Stomach (tissue), 19 donors: ENCODE measurements at places on chromosomes 1 and 21. TPM values are rescaled to one million over a fixed set of nuclear protein-coding genes. Genes with fewer than 3 reads are reported as not detected.

GRCh38 chr1:183223467-183223866, 37.4 kb downstream of the LAMC2 start:
- no peak for DNase-seq

DNA sequence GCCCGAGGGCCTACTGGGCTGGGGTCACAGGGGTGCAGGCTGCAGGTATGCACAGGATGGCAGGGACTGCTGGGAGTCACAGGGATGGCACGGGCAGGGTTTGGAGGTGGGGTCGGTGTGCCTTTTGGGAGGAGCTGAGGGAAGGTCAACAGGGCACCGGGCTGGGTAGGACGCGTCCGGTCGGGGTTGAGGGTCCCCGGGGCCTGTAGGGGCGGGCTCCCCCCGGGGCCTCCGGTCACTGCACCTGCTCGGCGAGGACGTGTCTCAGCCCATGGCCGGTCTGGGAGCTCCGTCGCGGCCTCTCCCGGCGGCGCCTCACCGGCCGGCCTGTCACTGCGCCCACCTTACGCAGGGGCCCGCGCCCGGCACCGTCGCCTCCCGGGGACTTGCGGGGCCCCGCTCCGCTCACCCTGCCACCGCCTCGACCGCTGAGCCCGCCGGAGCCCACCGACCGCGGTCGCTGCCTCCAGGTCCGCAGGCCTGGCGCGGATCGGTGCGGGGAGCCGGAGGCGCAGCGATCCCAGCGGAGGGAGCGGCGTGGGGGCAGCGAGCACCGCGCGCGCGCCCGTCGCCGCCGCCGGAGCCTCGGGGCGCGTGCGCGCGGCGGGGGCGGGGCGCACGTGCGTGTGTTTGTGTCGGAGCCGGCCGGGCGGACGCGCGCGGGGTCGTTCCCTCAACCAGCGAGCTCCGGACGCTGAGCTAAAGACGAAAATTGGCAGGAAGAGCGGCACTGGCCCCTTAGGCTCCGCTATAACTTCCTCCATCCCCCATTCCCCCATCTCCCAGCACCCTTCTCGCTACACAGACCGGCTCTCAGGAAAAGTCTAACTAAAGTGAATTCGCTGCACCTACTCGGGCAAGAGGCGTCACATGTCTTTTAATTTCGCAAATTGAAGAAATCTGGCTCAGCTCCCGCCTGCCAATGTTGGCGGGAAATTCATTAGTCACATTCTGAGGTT, at the start of gene AMIGO1:
Gene AMIGO1, minus strand, starts transcription at position 552 of the 959 bp plus-strand sequence. CDS start 815 bp downstream, outside the sequence.
- peak; percentile 62 for DNase-seq

- DNase-seq = no peak
Observed at GRCh38 chr1:241800640-241801039, 47.4 kb upstream of the EXO1 start.

- no peak for DNase-seq
Observed at GRCh38 chr21:44713130-44713529, 1.8 kb upstream of the TSPEAR start.

DNA sequence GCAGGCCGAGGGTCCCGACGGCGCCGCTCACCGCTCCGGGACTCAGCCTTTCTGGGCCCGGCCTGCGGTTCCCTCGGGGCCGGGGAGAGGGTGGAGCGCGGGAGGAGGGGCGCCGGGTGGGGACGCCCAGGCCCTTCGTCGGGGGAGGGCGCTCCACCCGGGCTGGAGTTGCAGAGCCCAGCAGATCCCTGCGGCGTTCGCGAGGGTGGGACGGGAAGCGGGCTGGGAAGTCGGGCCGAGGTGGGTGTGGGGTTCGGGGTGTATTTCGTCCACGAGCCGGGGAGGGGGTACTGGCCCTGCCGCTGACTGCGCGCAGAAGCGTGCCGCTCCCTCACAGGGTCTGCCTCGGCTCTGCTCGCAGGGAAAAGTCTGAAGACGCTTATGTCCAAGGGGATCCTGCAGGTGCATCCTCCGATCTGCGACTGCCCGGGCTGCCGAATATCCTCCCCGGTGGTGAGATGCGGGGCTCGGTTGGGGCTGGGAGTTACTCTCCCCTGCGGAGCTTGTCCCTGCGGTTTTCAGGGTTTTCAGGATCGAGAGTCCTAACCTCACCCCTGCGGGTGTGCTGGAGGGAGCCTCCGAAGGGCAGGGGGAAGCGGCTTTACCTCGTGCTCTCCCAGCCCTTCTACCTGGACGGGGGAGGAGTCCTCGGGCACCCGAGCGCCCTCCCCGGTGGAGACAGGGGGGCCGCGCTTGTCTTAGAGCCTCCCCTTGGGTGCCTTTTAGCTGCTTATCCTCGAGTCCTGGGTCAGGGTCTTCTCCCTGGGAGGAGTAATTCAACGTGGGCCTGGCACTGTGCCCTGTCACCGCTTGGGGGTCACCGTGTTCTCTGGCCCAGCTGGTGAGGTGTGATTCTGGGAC, 2.1 kb downstream of the SAMD11 start:
- peak; percentile 79 for DNase-seq

GRCh38 chr1:168135116-168135920, 1.4 kb downstream of the GPR161 start:
- DNase-seq = no peak

- no peak for DNase-seq
Observed at GRCh38 chr1:243345205-243345604, 89.4 kb downstream of the SDCCAG8 start.

- DNase-seq = no peak
Observed at GRCh38 chr1:168960114-168960513, 146.4 kb upstream of the ATP1B1 start.

Gene GPR25
- total RNA-seq = not detected

Gene EPHB2
- total RNA-seq = 88.1 TPM

Gene MYOG
- total RNA-seq = not detected
